NB4 (cell line): ENCODE measurements at places on chromosomes 3 and 15.

- DNase-seq, result no peak
These were observed 257.1 kb downstream of the UACA start for GRCh38 chr15:70505936-70506912.

GRCh38 chr3:117217760-117218316, 508.3 kb downstream of the TUSC7 start:
- no peak for DNase-seq

DNA sequence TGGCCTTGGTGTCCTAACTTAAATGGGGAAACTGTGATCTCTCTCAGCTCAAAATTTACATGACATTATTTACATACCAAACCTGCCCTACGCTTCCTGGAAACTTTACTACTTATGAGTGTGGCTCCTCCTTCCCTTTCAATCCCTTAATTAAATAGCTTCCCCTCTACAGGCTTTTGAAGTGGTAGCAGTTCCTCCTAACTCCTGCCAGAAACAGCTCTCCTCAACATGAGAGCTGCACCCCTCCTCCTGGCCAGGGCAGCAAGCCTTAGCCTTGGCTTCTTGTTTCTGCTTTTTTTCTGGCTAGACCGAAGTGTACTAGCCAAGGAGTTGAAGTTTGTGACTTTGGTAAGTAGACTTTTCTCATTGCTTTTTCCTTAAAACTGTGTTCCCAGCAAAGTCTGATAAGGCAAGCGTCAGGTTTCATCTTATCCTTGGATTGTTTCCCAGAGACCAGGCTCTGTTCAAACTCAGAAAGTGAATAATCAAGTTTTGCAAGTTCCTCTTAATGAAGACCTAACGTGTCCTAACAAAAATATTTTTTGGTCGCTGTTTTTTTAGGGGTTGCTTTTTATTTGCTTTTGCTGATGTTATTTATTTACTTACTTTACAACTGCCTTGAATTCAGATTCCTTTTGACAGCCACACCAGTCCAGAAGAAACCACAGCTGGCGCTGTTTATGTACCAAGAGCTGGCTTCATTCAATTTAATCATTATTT, at the start of gene ACP3:
ACP3 (plus strand) TSS at position 179 of the 720 bp plus-strand sequence; CDS start at position 229, 50 bp downstream.
- peak; percentile 92 for DNase-seq

- DNase-seq, result peak; percentile 11
These were observed 325.7 kb downstream of the MAGI1 start for GRCh38 chr3:65713016-65713415.

- DNase-seq, result no peak
These were observed 66.6 kb upstream of the IGF1R start for GRCh38 chr15:98581715-98582114.

DNA sequence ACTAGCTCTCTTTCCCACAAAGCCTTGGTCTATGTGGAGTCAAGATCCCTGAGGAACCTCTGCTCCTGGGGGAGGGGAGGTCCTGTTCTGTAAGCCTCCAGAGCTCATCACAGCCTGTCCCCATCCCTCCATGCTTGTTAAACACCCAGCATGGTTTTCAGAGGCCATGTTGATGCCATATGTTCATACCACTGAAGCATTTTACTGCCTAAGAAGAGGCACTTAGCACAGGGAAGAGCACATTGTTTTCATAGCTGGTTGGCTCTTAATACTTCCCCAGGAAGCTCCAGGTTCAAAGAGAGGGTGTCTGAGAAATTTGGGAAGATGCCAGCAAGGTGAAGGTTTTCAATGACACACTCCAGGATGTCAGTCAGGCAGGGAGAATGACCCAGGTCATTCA, 25.6 kb downstream of the CPNE4 start:
- no peak for DNase-seq

GRCh38 chr3:150129166-150129565, 158.5 kb upstream of the PFN2 start:
- no peak for DNase-seq

DNA sequence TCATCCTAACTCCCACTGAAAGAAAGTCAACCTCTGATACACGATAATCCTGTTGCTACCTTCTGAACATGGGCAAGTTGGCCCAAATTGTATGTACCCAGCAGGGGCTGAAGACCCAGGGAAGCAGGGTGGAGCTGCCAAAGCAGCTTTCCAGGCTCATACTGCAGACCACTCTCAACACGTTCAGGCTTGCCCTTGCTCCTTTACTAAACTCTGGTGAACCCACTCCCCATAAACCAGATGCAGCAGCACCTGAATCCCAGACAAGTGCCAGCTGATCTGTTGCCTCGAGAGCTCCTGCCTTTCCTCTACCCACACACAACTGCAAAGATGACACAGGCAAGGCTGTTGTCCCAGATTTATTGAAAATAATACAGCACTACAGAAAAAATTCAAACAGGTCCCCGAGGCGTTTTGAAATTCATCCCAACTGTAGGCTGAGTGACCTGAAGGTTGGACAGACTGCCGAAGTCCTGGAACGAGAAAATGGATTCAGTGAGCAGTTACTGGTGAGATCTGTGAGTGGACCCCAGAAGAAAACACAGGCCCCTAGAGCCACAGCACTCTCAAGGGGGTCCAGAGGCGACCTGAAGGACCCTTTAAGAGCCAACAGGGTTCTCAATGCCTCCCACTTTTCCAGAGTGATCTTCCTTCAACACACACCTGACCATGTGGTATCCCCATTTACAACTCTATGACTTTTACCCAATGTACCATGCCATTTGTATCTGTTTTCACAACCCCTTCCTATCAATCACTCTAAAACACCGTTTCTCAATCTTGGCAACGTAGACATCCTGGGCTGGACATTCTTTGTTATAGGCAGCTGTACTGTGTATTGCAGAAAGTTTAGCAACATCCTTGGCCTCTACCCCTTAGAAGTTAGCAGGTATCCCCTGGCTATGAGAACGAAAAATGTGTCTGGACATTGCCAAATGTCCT, 3.6 kb downstream of the RPS17 start:
- peak; percentile 11 for DNase-seq

DNA sequence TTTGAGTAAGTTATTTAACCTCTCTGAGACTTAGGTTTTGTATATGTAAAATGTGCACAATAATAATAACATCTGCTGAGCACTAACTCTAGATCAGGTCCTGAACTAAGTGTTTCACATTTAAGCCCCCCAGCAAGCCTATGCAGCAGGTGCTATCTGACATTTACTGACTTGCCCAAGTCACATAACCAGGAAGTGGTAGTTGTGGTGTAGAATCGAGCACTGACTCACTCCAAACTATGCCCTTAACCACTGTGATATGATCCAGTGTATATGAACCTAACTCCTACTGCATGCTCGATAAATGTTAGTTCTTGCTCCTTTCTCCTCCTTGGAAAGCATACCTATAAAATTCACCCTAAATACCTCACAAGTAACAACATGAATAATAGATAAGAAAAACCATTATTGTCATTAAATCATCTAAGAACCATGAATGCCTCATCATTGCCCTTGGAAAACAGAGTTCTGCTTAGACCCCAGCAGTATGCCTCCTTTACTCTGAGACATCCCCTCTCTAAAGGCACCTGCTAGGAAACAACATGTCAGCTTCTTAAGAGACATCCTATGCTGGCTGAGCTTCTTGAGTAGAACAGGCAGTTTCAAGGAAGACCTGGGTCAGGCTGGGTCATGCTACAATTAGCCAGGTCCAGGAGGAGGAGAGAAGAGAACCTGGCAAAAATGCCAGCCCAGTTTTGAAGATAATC, 3.0 kb upstream of the SHC4 start:
- DNase-seq, result peak; percentile 86
